ENCODE measurements at places on chromosomes 7 and 10.

- DNase-seq = no peak
These were observed 32.4 kb downstream of the WBP1L start for GRCh38 chr10:102775935-102776669.

DNA sequence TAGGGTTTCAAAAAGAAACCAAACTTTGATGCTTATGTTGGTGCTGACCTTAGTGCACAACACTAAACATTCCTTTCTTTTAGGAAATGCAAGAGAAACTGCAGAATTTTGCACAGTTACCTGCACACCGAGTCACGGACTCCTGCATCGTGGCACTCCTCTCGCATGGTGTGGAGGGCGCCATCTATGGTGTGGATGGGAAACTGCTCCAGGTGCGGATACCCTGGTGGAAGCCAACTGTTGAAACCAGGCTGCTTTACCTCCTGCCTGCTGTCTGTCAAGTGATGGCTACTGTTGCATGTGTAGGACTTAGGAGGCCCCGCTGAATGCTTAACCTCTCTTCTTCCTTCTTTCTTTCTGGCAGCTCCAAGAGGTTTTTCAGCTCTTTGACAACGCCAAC is 11.7 kb downstream of the CASP2 start:
- DNase-seq = peak; percentile 52

GRCh38 chr10:5645944-5646617 is 20.3 kb downstream of the ASB13 start:
- DNase-seq = no peak

DNA sequence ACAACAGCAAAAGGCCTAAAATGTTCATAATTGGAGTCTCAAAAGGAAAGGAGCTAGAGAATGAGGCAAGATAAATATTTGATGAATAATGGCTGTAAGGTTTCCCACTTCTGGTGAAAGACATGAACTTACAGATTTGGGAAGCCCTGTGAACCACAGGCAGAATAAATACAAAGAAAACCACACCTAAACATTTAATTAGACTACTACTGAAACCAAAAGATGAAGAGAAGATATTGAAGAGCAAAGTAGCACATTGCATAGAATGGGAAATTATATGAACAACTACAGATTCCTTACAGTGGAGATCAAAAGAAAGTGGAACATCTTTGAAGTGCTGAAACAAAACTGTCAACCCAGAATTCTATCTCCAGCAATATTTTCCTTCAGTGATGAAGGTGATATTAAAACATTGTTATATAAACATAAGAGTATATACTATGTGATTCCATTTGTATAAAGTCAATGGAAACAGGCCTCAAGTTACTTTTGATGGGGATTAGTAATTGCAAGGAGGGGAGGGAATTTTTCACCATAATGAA is 191.3 kb upstream of the KAT6B start:
- no peak for DNase-seq

GRCh38 chr10:87551326-87551725 is 46.6 kb downstream of the MINPP1 start:
- DNase-seq = no peak

DNA sequence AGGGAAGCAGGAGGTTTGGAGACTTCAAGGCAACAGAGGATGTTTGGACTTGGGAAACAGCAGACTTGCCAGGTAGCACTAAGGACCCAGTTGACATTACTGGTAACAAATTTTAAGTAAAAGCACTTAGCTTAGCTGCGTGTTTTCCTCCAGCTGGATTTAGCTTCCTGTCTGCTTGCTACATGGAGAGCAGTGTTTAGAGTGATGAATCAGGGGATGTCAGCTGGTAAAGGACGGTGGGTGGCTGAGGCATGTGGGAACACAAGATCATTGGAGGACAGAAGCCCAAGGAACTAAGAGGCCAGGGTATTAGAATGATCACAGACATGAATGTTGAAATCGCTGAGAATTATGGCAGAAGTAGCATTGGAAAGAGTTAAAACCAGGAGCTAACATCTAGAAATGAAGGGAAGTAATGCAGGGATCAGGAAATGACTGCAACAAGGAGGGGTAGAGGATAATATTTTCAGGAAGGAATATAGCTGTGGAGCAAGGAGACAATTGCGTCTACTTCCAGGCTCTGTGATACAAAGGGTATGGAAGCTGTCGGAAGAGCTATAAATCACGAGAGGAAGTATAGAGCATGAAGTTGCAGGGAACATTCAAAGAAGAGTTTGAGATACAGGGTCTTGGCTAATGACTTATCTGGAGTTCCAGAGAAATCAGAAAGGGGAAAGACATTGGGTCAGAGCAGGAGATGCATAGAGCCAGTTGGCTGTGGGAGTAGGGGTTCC is 34.4 kb downstream of the CALD1 start:
- DNase-seq = no peak

DNA sequence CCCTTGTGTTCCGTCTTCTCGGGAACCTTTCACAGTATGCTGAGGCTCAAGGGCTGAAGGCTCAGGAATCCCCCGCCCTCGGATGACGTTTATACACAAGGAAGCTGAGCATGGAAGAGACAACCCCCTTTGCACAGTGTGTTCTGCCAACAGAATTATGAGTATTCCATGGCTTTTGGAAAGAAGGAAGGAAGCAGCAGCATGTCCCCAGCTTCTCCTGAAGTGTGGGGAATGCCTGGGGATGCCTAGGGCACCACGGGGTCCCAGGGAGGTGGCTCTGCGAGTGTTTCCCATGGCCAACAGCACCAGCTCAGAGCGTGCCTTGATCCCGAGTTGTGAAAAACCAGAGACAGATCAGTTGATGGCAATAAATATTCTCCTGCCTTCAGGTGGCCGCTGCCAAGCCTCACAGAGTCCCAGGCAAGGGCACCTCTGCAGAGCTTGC is 88.8 kb upstream of the DDC start:
- DNase-seq = no peak

- DNase-seq = peak; percentile 71
These were observed 178.0 kb downstream of the MDFIC start for GRCh38 chr7:115099906-115100305.

- DNase-seq = no peak
These were observed 19.2 kb downstream of the ELFN1 start for GRCh38 chr7:1689311-1689710.

DNA sequence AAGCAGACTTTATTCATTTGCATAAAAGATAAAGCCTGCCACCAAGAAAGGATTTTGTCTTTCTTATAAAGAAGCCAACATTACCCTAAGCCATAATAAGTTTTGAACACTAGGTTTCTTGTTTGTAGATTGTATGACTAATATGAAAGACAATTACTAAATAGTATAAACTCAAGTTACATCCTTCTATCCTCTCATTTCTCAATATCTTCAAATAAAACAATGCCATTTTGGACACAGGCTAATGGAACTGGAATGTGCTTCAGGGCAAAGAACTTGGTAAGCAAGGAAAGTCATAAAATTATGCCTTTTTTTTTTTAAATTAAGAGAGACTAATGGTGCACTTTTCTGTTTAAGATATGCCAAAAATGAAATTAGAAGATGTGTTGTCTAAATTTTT is 137.7 kb downstream of the DKK1 start:
- peak; percentile 100 for DNase-seq

DNA sequence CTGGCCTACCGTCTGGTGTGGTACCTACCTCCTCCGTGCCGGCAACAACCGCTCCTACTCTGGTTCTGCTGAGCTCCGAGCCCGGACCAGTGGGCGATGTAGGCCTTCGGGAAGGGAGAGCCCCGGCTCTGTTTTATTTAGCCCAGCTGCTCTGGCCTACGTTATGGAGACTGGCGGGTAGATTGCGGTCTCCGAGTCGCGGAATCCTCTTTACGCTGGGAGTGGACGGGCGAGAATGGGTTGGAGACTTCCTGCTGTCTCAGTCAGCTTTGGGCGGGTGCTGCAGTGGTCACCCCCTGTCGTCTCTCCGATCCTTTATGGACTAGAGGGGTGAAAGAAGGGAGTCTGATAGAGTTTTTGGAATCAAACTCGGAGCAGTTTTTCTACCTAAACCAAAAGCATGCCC is 406 bp downstream of the CBLL1 start:
- DNase-seq = no peak

GRCh38 chr7:99083733-99084132 is 60.2 kb downstream of the SMURF1 start:
- DNase-seq = no peak

DNA sequence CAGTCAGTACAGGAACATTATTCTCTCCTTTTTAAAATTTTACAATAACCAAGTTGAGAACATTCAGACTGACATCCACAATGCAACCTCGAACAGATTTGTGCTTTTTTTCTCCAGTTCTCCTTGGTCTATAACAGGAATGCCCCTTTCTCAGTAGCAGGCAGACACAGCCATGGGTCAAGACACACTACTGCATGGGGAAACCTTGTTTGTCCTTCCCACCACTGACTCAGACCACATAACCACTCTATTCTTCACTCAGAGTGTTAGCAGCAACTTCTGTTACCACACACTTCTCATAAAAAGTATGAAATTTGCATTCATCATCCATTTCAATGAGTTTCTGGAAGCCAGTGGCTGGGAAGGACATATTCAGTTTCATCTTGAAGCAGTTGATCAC is 421.7 kb downstream of the ADRA2A start:
- DNase-seq = no peak
